ENCODE measurements at places on chromosomes 5 and 9.

DNA sequence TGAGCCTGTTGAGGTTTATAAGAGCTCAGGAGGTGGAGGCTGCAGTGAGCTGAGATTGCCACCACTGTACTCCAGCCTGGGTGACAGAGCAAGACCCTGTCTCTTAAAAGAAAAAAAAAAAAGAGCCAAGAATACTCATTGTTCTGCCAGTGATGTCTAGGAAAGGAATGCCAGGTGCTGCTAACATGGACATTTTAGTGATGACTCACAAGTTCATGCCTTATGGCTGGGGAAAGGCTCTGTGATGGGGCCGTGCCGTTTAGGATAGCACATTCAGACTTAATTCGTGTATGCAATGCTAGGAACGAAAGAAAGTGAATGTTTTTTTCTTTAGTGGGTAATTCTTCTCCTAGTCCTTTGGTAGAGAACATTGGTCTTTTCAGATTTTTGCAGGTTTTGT is 134.2 kb downstream of the ARHGAP26 start:
- DNase-seq, result no peak

- no peak for DNase-seq
Measured at GRCh38 chr9:76613974-76614373, 150.3 kb upstream of the PCA3 start.

GRCh38 chr5:5645891-5646290 is 223.4 kb downstream of the ICE1 start:
- DNase-seq, result no peak

DNA sequence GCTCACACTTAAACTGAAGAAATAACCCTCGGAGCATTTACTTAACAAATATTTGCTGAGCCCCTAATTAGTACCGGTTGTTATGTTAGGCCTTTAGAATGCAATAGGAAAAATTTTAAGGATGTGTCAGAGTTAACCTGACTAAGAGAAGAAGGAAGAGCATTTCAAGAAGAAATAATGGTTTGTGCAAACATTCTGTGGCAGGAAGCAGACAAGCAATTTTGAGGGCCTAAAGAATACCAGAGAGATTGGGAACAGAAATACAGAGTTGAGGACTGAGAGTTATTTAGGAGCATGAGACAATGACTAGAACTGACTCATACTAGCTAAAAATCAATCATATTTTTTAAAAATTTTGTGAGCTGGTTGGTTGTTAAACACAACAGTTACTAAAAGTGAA is 218.8 kb downstream of the PRR16 start:
- no peak for DNase-seq

DNA sequence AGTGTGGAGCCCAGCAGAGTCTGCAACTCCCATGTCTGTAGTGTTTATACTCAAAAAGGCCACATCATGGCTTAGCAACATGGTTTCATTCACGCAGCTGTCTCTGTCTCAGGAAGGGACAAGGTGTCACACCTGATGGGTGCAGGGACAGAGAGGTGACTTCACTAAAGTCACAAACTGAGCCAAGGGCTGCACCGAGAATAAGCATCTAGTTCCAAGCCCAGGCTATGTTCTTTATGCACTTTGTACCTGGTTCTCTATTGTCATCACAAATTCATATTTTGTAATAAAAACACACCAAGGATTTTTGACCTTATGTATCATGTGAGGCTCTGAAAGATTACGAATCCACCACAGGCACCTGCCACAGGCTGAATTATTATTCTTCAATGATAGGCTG is 64.9 kb upstream of the STK32A start:
- no peak for DNase-seq

- no peak for DNase-seq
Measured at GRCh38 chr5:113806904-113807303, 293.4 kb downstream of the YTHDC2 start.

DNA sequence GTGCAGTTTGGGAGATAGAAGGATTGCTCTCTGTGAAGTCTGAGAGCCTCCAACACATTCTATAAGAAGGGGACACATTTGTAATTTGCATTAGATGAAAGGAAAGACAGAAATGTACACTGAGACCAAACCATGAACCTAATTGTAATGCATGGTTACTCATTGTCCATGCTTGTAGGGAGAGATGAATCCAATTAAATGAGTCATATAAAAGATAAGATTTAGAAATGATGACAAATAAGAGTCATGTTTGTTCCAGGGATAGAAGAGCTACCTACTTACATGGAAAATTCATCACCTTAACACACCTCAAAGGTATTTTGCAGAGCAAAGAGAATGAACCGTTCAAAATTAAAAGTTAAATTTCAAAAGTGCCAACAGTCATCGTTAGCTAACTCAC is 85.1 kb downstream of the FBXL7 start:
- DNase-seq, result no peak

DNA sequence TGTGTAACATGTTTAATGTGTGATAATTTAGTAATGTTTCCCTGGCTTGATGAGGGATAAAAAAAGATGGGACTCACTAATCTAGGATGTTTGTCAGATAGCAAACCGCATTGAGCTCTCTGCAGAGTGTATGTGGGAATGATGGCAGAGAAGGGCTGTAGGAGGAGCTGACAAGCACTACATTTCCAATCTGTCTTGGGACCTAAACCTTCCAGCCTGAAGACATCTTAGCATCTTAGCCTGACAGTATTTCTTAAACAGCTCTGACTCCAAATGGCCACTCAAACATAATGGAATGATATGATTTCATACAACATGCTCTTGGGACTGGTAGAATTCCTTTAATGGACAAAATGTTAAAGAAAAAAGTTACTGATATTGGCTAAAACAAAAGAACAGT is 116.7 kb downstream of the PPP2R2B start:
- DNase-seq, result no peak

GRCh38 chr9:104094534-104095015 is 466 bp downstream of the SMC2 start:
- no peak for DNase-seq

DNA sequence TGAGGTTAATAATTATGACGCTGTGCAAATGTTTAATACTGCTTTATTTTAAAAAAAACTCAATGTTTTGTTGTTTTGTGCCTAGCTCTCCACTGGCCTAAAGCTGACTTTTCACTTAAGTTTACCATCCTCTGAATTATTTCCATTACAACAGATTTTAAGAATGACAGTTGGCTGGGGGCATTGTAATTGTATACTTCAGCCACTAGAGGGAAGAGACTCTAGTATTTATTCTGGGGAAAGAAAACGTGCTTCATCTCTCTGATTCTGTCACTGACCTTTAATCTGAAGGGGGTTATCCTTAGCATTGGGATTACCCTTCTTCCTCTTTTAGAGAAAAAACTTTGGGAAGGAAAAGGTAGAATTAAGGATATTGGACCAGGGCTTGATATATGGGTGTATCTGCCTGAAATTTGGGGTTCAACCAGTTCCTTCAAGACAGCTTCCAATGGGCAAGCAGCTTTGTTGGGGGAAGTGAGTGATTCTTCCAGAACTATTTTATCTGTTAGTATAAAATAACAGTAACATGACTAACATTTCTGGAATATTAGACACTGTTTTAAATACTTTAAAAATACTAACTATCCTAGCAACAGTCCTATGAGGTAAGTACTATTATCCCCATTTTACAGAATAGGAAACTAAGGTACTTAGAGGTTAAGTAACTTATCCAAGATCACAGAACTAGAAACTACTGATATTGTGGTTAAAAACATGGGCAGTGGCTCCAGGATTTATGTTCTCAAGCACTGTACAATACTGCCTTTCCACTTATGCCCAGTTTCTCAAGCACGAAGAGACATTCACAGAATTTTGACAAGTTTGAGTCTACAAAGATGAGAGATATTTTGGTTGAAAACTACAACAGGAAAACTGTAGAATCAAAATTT is 208.4 kb downstream of the CD180 start:
- DNase-seq, result no peak

GRCh38 chr9:130714586-130715110 is 21.1 kb downstream of the EXOSC2 start:
- no peak for DNase-seq

- no peak for DNase-seq
Measured at GRCh38 chr9:77541600-77541999, 106.5 kb downstream of the GNA14 start.

- peak; percentile 65 for DNase-seq
Measured at GRCh38 chr9:86946201-86947145, 833 bp downstream of the GAS1 start.

DNA sequence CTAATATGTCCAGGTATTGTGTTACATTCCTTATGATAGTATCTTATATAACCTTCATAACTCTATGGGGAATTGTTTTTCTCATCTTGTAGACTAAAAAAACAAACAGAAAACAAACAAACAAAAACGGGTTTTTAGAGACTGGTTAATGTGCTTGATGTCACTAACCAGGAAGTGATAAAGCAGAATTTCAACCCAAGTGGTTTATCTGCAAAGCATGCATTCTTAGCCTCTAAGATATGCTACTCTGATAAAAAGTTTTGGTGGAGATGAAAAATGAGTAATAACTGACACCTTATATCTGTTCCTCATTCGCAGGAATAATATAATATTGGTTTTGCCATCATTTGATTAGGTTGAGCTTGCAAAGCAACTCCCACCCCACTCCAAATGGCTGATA is 53.4 kb downstream of the PUM3 start:
- no peak for DNase-seq

DNA sequence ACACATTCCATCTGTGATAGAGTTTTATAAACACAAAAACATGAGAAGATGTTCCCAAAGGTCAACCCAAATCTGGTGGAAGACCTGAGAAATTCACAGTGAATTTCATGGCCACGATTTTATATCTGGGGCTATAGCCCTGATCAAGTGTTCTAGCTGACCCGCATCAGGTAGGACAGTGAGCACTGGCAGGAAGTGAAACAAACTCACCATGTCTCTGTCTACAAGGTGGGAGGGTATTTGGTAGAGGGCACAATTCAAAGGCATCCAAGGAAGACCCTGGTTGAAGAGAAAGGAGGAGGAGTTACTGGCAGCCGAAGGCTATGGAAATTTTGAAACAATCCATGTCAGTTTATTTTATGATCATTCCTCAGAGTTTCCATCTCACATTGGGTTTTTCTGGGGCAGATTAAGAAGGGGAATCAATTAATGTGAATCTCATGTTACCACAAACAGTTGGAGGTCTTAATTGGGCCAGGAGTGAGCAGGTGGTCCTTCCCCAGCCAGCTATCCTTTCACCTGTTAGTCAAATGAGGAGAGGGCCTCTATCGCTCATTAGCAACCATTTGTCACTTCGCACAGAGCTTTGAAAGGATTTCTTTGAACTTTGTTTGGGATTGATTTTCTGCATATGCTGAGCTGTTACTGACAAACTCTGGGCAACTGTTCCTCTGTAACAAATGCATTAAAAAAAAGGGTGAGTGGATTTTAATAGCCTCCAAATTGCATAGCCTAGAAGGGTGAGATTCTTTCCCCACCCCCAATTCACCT is 612.0 kb upstream of the CLINT1 start:
- DNase-seq, result no peak

DNA sequence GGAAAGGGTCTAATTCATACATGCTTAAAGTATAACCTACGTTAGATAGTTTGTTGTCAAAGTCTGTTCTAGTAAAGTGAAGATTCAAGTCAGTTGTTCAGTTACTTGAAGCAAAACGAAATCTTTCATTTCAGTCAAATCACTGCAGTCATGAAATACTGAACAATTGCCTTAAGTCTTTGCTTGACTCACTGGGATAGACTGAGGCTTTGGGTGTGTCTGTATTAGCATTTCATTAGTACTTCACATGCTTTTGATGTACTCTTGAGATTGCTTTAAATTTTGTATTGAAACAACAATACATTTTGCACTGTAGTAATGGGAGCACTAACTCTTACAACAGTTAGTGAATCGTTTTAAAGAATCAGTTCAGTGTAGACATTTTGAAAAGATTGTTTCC is 4.0 kb upstream of the CMYA5 start:
- no peak for DNase-seq

GRCh38 chr9:95157481-95158151 is 159.9 kb downstream of the FANCC start:
- DNase-seq, result no peak

GRCh38 chr5:67002832-67003684 is 193.5 kb downstream of the CD180 start:
- no peak for DNase-seq

DNA sequence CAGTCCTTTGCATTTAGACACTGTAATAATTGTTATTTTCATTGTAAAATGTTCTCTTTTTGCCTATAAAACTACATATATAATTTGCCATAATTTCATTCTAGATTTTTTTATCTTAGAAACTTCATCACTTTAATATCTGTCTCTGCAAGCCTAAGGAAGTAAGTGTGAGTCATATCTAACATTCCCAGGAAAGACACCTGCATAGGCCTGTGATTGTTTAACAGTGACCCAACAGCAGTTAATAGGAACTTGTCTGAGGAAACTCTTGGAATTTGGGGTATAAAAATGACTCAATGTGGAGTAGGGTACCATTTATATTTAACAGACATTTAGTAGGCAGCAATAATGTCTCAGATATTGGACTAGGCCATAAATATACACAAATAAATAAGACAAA is 229.2 kb upstream of the FAM174A start:
- no peak for DNase-seq

- no peak for DNase-seq
Measured at GRCh38 chr5:168216989-168217388, 74.5 kb upstream of the WWC1 start.

- DNase-seq, result no peak
Measured at GRCh38 chr9:134630861-134631260, 10.7 kb upstream of the COL5A1 start.

GRCh38 chr9:113594484-113595299 is 131.2 kb downstream of the RGS3 start:
- DNase-seq, result no peak

DNA sequence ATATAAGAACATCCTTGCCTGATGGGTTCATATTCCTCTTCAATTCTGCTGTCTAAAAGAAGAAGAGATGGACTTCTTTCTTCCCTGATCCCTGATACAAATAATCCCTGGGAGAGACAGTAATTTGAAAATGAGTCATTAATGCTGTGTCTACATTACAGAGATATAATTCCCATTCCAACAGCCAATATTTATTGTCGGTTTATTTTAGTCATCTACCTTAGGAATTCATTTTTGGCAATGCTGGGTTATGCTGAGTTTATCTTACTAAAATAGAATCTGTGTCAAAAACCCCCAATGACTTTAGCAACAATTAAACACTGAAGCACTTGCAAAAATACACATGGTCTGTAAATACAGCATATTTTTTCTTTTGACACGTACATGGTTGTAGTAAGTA is 23.9 kb downstream of the ZNF474 start:
- DNase-seq, result no peak

- no peak for DNase-seq
Measured at GRCh38 chr5:149015561-149015960, 47.3 kb downstream of the SH3TC2 start.

GRCh38 chr5:9977070-9977469 is 272.6 kb downstream of the ATPSCKMT start:
- no peak for DNase-seq

DNA sequence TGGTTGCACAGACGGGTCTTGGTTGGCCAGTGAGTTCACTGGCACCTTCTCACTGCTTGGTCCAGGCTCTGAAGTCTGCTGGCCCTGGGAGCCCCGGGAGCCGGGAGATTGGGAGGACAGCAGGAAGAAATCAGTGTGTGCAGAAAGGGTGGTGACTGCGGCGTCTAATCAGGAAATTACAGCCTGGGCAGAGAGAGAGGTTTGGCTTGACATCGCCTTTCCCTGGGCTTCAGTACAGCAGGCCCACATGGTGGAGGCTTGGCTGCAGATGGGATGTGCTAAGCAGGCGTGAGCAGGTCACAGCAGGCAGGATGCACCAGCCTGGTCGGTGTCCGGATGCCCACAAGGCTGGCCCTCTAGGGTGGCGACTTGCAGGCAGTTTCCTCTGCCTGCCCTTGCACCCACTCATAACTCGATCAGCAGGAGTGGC is 17.2 kb downstream of the PITX1 start:
- DNase-seq, result no peak

All from NCI-H1930 (cell line).